ENCODE measurements at places on chromosomes 3 and 15.

DNA sequence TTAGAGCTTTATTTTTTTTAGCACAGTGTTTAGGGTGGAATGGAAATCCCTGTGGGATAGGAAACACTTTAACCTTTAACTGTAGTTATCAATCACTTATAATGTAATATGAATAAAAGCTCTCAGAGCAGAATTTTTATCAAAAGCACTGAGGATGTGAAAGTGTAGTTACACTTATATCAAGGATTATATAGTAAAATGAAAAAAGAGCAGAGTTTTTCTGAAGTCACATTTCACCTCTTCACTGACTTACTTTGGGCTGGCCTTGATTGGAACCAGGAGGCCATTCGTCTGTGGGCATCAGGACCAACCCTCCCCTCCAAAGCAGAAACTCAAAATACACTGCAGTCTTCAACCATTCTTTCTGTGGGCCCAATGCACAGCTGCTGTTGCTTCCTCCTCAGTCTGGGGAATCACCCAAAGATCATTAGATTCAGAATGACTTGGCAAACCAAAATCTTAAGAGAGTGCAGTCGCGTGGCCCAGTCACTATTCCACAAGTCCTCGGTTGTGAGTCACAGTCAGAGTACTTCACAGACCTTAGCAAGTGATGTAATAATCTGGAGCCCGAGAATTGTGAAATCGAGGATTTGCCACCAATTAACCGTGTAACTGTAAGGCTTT is 132.6 kb upstream of the COL8A1 start:
- peak; percentile 95 for DNase-seq

- DNase-seq: no peak
Observed at GRCh38 chr3:124372775-124373174, 357.5 kb upstream of the UMPS start.

GRCh38 chr15:83205725-83206324 is 1.8 kb downstream of the HDGFL3 start:
- peak; percentile 54 for DNase-seq

DNA sequence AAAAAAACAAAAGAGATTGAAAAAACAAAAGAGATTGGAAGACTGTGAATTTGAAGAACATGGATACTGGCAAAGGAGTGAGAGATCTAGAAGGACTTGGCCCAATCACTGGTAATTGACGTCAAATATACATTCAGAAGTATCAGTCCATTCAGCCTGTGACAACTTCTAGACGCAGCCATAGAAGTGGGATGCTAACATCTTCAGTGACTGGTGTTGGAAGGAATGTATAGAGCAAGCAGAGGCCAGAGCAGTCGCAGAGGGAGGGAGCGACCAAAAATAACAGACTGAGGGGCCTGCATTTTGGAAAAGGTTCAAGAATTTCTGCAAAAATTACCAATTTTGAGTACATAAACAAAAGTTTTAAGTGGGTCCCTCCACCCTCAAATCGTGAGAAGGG is 473.3 kb downstream of the CADM2 start:
- no peak for DNase-seq

DNA sequence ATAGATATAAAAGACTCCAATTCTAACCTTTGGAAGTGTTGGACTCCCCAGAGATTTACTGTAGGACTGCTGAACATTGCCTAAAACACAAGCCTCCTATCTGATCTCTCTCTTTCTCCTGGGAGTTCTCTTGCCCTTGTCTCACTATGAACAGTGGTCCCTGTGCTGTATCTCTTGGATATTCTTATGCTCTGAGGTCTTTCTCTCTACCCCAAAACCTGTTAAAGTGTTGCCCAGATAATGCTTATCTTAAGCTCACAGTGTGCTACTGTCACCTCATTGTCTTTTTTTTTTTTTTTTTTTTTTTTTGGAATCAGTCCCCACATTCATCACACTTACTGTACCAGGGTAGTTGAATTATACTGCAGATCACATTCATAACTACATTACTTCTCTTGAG is 131.0 kb upstream of the CBLB start:
- DNase-seq: no peak

DNA sequence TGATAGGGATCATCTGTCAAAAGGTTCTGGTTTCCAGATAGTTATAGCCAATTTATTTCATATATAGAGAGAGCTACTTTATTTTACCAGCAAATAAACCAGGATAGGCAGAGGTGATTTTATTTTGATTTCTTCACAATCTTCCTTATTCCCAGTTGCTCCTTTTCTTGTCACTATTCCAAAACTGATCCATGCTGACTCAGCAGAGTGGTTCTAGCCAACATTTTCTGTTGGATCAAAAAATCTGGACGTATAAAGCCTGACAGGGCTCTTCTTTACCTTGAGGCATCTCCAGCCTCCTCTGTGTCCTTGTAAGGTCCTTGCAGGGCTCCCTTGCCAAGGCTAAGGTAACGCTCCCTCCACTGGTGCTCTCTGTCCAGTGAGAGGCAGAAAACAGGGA is 15.8 kb downstream of the HDC start:
- no peak for DNase-seq

DNA sequence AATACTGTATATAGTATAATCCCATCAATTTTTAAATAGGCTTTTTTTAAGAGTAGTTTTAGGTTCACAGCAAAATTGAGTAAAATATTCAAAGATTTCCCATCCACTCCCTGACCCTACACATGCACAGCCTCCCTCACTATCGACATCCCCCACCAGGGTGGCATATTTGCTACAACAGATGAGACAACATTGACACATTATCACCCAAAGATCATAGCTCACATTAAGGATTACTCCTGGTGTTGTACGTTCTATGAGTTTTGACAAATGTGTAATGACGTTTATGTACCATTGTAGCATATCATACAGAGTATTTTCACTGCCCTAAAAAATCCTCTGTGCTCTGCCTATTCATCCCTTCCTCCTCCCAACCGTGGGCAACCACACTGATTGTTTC is 39.3 kb downstream of the LHFPL4 start:
- no peak for DNase-seq

- DNase-seq: no peak
Observed at GRCh38 chr3:174253940-174254339, 605.2 kb upstream of the NAALADL2 start.

DNA sequence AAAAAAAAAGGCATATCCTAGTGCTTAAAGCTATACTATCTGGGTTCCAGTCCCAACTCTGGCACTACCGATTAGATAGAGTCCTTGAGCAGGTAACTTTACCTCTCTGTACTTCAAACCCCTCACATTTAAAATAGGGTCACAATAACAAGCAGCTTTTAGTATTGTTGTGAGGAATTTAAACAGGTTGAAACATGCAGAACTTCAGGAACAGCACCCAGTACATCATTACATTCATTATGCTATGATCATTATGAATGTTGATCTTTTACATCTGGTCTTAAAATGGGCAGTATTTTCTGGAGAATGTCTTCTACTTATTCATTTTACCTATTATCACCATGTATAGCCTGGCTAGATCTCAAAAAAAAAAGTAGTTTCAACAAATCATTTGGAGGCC is 176.1 kb upstream of the CCDC54 start:
- DNase-seq: no peak

- no peak for DNase-seq
Observed at GRCh38 chr3:155504682-155505081, 211.2 kb upstream of the STRIT1 start.

GRCh38 chr15:41659190-41659589 is 1.0 kb upstream of the MGA start:
- no peak for DNase-seq

DNA sequence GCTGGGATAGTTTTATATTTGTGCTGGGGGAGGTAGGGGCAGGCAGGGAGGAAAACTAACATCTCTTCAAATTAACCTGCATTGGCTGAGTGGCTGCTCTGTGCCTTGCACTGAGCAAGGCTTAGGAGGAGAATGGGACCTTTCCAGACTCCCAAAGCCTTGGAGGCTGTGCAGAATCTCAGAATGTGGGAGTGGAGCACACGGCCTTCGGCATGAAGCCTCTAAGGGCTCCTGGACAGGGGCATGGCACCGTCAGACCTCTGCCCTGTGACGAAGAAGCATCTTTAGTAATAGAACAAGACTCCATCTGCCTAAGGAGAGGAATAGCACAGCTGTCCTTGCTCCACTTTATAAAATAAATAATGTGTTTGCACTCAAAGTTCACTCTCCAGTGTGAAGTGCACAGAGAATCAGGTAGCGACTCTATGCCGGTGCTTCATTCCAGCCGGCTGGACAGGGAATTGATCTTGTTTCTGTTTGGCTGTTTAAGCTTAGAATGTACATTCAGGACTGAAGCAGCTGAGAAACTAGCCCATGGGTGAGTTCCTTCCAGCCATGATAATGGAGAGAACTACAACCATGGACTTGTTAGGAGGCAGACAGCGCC is 228.5 kb upstream of the ADAMTS9 start:
- DNase-seq: no peak

- no peak for DNase-seq
Observed at GRCh38 chr3:189936201-189936945, 184.3 kb downstream of the P3H2 start.

- no peak for DNase-seq
Observed at GRCh38 chr3:14295801-14296200, 106.6 kb upstream of the SLC6A6 start.

- peak; percentile 90 for DNase-seq
Observed at GRCh38 chr3:153284282-153284938, 122.4 kb downstream of the RAP2B start.

GRCh38 chr15:73928971-73929627 is 2.8 kb downstream of the LOXL1 start:
- DNase-seq: no peak

- peak; percentile 73 for DNase-seq
Observed at GRCh38 chr3:157475921-157476414, 27.2 kb downstream of the VEPH1 start.

GRCh38 chr3:130963878-130964277 is 62.7 kb downstream of the ASTE1 start:
- peak; percentile 91 for DNase-seq

- DNase-seq: peak; percentile 20
Observed at GRCh38 chr3:134796281-134797056, 1.4 kb downstream of the EPHB1 start.

GRCh38 chr3:172630316-172630715 is 80.6 kb downstream of the NCEH1 start:
- DNase-seq: no peak

DNA sequence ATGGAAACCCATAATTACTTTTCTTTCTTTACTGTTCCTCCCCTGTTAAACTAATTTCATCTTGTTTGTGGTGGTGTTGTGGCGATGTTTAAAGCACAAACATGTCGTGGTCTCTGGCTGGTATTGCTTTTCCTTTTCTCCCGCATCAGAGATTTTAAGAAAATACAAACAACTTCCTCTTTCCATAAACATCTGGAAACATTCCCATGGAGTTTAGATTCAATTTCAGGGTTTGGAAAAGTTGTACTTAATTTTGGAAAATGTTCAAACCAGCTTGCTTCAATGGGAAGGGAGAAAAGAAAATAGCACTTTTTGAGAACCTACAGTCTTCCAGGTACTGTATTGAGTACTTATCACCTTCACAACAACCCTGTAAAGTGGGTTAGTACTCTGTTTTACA is 30.4 kb downstream of the STARD9 start:
- no peak for DNase-seq

DNA sequence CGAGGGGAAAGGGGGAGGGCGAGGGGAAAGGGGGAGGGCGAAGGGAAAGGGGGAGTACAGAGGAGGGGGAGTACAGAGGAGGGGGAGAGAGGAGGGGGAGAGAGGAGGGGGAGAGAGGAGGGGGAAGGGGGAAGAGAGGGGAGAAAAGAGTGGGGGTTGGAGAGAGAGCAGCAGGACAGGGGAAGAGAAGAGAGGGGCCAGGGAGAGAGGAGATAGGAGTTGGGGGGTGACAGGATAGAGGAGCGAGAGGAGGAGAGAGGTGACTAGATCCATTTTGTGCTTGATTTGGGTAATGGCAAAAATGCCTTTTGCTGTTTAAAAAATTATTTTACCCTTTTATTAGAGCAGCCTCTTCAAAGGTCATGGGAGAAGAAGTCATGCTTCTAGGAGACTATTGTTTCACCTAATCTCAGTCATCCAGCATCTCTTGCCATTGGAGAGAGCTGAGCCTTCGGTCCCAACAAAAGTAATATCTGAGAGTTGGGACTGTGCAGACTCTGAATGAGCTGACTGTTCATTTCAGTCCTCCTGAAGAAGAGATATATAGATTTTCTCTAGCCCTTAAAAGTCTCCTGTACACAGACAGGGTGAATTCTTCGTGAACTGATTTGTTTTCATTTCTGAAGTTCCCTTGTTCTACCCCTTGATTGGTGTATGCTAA is 15.1 kb upstream of the TOP2B start:
- DNase-seq: no peak

- peak; percentile 67 for DNase-seq
Observed at GRCh38 chr3:71127052-71127831, 456.3 kb downstream of the FOXP1 start.

GRCh38 chr3:107464037-107464436 is 58.7 kb upstream of the BBX start:
- no peak for DNase-seq

DNA sequence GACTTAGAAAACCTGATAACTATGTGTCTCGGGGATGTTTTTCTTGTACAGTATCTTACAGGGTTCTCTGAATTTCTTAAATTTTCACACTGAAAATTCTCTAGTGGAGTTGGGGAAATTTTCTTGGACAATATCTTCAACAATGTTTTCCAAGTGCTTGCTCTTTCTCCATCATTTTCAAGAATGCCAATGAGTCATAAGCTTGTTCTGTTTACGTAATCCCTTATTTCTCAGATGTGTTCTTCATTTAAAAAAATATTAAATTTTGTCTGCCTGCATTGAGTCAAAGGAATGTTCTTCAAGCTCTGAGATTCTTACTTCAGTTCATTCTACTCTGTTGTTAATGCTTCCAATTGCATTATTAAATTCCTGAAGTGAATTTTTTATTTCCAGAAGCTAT is 21.9 kb upstream of the PLSCR2 start:
- DNase-seq: peak; percentile 57

- peak; percentile 42 for DNase-seq
Observed at GRCh38 chr3:41434781-41435180, 235.5 kb downstream of the CTNNB1 start.

DNA sequence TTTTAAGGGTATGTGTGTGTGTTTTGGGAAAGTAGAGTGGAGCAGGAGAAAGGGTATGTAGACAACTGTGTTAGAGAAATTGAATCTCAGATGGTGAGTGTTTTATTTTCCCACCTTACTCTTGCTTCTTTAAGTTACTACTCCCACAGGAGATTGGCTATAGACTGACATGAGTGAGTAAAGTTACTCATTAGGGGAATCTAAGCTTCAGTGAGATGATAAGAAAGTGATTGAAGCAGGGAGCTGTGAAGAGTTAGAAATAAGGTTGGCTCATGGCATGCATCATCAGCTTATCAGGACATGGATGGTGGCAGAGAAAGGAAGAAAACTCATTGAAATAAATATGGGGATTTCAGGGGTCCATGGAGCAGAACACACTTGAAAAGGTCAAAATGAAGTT is 88.9 kb downstream of the MBNL1 start:
- no peak for DNase-seq

All from fibroblast of skin of right quadriceps (primary cell).